Hindlimb muscle (tissue), 1 donor: ENCODE measurements at places on chromosomes 16 and 17.

- DNase-seq: no peak
Observed at GRCh38 chr16:22329199-22329695, 32.0 kb downstream of the POLR3E start.

GRCh38 chr17:1644493-1645206 lies 882 bp downstream of the SCARF1 start:
- DNase-seq: no peak

- DNase-seq: no peak
Observed at GRCh38 chr16:29868396-29869009, 5.5 kb upstream of the CDIPT start.

- DNase-seq: peak; percentile 54
Observed at GRCh38 chr17:55783684-55784245, 32.9 kb downstream of the PCTP start.

- no peak for DNase-seq
Observed at GRCh38 chr17:79940459-79941087, 95.1 kb downstream of the TBC1D16 start.
